ENCODE measurements at places on chromosomes 1 and 21.

GRCh38 chr21:37552496-37553029 lies 186.0 kb downstream of the DYRK1A start:
- no peak for DNase-seq

DNA sequence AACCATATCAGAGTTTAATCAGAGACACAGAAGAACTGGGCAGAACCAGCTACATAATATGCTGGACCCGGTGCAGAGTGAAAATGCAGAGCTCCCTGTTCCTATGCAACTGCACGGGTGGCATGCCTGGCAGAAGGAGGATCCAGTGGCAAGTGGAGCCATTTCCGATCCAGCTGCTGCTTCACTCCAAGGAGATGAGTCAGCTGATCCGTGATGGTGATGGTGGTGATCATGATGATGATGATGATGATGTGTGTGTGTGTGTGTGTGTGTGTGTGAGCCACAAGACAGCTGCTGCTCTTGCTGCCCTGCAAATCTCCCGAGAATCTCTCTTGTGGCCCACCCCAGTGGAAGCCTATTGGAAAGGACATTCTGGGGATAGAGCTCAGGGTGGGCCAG lies 133.0 kb downstream of the URB2 start:
- DNase-seq = no peak

- DNase-seq = no peak
Measured at GRCh38 chr1:21702780-21703179, 33.6 kb upstream of the RAP1GAP start.

DNA sequence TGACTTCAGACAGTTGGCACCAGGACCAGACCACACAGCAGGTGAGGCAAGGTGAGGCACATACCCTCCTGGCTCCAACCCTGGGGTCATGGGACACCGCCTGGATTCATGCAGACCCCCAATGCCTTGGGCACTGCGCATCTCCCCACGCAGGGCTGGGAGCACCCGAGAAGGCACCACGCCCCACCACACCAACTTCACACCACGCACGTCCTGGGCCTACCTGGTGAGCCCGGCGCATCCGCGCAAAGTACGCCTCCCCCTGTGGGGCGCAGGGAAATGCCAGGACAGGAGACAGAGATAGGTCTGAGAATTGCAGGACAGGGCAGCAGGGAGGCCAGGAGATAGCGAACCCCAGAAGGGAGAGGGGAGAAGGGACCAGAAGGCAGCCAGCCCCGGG lies 58.5 kb downstream of the LDLRAD2 start:
- DNase-seq = no peak

GRCh38 chr1:207958376-207959139 lies 47.6 kb upstream of the CD34 start:
- no peak for DNase-seq

- no peak for DNase-seq
Measured at GRCh38 chr1:116306840-116307442, 66.1 kb upstream of the ATP1A1 start.

GRCh38 chr1:43982808-43983207 lies 3.8 kb downstream of the B4GALT2 start:
- no peak for DNase-seq

DNA sequence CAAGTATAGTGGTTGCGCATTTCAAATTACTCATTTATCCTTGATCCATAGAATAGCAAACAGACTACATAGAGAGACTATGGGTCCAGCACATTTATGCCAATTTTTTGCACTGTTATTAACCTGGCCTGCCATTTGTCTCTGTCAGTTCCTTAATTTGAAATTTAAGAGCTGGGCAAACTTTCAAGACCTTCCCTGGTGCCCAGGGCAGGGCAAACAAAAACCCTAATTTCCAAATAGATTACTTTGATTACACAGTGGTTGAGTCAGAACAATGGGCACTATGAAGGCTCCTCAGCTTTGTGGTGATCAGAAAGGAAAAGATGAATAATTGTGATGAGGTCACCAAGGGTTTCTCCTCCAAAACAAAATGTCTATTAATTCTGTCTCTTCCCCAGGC lies 80.6 kb downstream of the TNFSF18 start:
- no peak for DNase-seq

GRCh38 chr1:172708452-172708851 lies 49.5 kb downstream of the FASLG start:
- no peak for DNase-seq

GRCh38 chr1:8554956-8555534 lies 237.1 kb downstream of the SLC45A1 start:
- no peak for DNase-seq

- no peak for DNase-seq
Measured at GRCh38 chr1:235187316-235187715, 26.3 kb upstream of the RBM34 start.

DNA sequence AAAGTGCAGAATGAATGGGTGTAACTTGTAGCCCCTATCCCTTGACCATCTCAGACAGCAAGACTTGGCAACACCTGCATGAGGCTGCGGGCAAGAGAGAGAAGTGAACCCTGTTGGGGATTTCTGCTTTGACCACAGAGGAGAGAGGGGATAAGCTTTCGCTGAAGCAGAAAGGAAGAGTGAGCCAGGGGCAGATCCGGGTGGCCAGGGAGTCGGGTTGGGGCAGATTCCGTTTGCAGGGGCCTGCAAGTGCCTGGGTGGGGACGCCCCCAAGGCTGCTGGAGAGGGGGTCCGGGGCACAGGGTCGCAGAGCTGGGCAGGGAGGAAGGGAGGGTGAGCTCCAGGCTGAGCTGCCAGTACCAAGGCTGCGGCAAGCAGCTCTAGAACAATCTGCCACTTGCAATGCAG lies 25.3 kb upstream of the PIK3CD start:
- DNase-seq = peak; percentile 91

DNA sequence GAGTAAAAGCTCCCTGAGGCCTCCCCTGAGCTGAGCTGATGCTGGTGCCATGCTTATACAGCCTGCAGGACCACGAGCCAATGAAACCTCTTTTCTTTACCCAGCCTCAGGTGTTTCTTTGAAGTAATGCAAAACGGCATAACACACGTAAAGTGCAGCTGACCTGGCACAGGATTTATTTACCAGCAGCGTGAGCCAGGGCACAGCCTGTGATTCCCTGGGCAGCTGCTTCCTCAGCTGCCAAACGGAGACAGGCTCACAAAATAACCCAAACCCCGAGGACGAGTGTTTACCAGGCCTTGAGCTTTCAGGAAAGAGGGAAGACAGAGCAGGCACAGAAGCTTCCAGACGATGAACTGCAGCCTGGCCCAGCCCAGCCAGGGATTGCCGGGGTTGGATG lies 120.6 kb upstream of the ARHGEF16 start:
- no peak for DNase-seq

DNA sequence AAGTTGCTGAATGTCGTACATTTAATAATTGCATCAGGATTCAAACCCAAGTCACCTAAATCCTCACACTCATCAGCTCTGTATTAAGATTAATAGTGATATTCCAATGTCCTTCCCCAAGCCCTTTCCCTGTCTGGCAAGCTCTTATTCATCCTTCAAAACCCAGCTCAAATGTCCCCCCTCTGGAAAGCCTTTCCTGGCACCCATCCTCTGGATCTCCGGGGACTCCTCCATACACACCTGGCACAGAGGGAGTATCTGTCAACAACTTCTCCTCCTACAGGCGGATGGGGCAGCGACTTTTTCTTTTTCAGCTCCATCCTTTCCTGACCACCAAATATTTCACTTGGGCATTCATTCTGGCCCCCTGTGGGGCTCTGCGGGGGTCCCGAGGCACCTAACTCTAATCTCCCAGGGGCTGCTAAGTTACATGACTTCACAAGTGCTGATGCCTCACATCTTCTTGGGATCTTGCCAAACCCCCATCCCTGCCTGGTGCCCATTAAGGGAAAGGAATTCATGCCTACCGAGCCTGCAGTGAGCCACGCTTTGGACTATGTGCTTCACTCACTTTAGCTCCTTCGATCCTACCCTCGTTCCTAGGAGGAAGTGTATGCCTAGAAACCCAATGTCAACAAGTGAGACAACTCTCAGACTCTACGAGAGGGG lies 15.2 kb downstream of the TINAGL1 start:
- no peak for DNase-seq

GRCh38 chr21:44450402-44450801 lies 4.9 kb upstream of the LRRC3 start:
- no peak for DNase-seq

DNA sequence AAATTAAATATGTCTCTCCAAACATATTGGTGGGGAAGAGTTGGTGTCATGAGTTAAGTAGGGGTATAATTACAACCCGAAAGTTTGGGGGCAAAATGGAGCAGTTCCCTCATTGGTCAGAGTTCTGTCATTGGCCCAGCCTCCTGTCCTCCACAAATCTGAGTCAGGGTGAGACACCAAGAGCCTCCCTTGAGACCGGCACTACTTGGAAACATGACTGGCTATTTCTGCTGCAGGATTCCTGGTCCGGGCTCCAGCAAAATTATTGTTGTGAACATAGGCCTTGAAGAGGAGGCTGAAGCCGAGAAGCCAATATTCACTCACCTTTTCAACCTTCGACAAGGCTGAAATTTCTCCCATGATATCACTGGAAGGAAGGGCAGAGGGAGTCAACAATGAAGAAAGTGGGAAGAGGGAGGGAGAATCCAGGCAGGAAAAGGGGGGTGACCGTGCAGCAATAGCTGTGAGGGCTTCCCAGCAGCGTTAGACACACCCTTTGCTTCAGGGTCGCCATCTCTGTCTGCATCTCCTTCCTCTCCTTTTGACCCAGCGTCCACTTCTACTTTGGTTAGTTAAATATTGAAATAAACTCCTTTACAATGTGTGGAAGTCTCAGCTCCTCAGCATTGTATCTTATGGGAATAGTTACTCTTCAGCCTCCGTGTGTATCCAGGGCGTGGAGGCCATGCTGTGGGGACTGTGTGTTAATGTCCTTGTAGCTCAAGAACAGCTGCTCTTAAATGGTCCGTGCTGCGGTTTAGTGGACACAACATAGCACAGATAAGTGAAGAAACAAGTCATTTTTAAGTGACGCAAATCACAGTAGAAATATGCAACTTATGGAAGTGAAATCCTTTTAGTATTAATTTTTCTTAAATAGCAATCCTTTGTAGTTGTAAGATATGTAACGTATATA lies 307.4 kb downstream of the DISC1 start:
- DNase-seq = no peak

DNA sequence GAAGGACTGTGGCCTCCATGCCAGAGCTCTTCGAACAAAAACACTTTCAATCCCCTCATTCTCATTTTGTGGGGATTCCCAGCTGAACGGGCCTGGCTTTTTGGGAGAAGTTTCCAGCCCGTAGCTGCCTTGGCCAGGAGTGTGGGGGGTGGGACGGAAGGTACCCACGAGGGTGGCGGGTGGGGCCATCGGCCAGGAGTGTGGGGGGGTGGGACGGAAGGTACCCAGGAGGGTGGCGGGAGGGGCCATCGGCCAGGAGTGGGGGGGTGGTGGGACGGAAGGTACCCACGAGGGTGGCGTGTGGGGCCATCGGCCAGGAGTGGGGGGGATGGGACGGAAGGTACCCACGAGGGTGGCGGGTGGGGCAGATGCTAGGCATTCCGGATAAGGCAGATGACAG lies 71.7 kb upstream of the ZBTB18 start:
- DNase-seq = peak; percentile 18

DNA sequence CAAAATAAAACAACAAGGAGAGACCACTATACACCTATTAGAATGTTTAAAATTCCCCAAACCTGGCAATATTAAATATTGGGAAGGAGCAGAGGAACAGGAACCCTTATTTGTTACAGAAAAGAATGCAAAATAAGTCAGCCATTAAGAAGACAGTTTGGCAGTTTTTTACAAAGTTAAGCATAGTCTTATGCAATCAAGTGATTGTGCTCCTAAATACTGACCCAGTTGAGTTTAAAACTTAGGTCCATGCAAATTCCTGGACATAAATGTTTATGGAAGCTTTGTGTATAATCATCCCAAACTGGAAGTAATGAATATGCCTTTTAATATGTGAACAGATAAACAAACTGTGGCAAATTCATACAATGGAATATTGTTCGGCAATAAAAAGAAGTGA lies 72.9 kb upstream of the RGS4 start:
- no peak for DNase-seq

- no peak for DNase-seq
Measured at GRCh38 chr1:3905953-3906671, 6.0 kb upstream of the C1orf174 start.

DNA sequence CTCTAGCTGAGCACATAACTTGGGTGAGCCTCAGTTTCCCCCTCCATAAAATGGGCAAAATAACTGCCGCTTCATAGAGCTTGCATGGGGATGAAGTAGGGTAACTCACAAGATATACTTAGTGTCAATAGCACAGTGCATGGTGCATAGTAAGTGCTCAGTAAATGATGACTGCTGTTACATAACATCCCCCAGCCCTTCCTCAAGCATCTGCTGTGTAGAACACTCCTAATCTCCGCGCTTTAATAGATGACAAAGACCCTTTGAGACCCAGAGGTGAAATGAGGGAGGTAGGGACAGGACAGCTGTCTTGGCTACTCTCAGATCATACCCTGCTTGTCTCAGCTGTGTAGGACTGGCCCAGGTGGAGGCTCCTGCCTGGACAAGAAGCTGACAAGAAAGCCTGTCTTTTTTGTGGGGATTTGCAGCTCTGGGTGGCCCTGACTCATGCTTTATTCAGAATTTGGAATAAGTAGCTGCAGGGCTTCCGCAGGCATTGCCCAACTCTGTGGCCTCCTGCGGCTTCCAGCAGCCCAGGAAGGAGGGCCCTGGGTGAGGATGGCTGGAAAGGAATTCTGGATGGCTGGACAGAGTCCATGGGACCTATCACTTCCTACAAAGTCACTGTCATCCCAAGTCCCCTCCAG lies 20.7 kb upstream of the PADI4 start:
- no peak for DNase-seq

GRCh38 chr1:47208374-47208850 lies 18.6 kb upstream of the PDZK1IP1 start:
- DNase-seq = no peak

- peak; percentile 95 for DNase-seq
Measured at GRCh38 chr21:36535618-36536241, 55.8 kb upstream of the CLDN14 start.

GRCh38 chr1:77538956-77539518 lies 143.4 kb downstream of the ZZZ3 start:
- DNase-seq = peak; percentile 23

DNA sequence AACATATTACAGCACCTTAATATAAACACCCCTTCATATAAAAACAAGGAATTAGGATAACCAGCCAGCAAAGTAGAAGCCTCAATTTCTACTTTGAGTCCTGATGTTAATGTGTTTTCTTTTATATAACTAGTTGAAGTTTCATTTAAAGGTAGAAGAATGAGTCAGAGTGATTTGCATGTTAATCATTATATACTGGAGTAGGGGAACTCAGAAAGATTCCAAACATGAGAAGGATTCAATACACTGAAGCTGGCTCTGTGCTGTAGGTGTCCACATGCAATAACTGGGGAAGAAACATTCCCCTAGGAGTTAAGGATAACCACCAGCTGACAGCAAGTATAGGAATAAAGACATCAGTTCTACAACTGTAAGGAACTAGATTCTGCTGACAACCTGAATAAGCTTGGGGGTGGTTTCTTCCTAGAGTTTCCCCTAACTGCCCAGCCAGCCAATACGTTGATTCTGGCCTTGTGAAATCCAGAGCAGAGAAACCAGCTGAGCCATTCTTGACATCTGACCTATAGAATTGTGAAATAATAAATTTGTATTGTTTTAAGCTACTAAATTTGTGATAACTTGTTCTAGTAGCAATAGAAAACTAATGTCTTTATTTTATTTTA lies 33.4 kb upstream of the RNPC3 start:
- DNase-seq = no peak

GRCh38 chr21:36075171-36075570 lies 5.3 kb downstream of the CBR1 start:
- DNase-seq = no peak

All from GM12865 (cell line).